Naive thymus-derived CD4-positive, alpha-beta T cell (primary cell): ENCODE measurements at places on chromosomes 16 and 17. TPM values are rescaled to one million over a fixed set of nuclear protein-coding genes. Genes with fewer than 3 reads are reported as not detected.

DNA sequence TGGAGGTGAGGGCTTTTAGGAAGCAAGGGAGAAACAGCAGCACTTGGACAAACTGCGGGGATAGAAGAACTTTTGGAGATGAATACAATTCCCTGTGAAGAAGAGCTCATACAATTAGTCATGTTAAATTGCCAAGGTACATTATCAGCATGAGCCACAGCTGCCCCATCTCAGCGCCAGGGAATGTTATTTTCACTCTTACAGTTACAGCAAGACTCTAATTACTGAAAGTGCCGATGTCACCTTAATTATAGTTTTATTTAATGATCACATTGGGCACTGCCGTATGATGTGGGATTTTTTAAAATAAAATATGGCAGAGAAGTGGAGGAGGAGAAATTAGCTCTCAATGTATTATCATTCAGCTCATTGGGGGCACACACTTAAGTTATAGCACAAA lies 144.8 kb upstream of the MON1B start:
- no peak for DNase-seq
- H3K27me3 ChIP-seq, result no peaks in the 10 kb centered on the region
- H3K4me1 ChIP-seq, result no peaks in the 10 kb centered on the region
- H3K36me3 ChIP-seq, result no peaks in the 10 kb centered on the region

GRCh38 chr17:49730078-49730784 lies 22.5 kb upstream of the SLC35B1 start:
- peak overlapping the region; percentile 23 for H3K27ac ChIP-seq
- peaks cover 27% of the 10 kb centered on the region for H3K4me1 ChIP-seq
- peaks cover 13% of the 10 kb centered on the region for H3K36me3 ChIP-seq
- no peak overlapping the region for H3K4me3 ChIP-seq
- no peaks in the 10 kb centered on the region for H3K27me3 ChIP-seq
- no peak for DNase-seq

- no peak for DNase-seq
- no peaks in the 10 kb centered on the region for H3K36me3 ChIP-seq
- H3K4me1 ChIP-seq, result no peaks in the 10 kb centered on the region
- H3K27ac ChIP-seq, result no peak overlapping the region
- no peak overlapping the region for H3K4me3 ChIP-seq
Observed at GRCh38 chr17:17712268-17712924, 31.1 kb downstream of the RAI1 start.

DNA sequence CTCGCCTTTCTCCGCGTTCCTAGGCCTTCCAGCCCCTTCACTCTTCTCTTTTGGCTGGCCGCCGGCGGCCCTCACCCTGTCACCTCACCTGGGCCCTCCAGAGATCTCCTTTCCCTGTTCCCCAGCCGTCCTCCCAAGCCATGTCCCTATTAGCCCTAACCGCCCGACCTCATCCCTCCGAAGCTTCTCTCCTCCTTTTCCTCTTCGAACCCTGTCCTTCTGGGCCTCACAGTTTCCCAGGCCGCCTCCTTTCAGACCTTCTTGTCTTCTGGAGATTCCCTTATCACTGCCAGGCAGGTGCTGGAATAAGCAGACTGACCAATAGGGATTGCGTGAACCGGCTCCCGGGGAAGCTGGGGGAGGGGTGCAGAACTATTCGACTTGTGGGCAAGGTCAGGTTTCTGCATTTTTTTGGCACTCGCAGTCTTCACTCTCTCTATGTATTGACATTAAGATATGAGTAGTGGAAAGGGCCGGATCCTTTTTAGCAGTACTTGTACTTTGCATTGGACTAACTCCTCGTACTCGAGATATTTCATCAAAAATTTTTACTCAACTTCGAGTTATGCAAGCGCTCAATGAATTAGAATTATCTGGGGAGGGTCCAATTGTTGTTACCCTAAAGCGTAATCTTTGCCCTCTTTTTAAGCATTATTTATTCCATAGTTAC lies 690 bp downstream of the RHOT1 start:
- no peak for DNase-seq
- no peaks in the 10 kb centered on the region for H3K36me3 ChIP-seq
- peaks cover 5% of the 10 kb centered on the region for H3K4me1 ChIP-seq
- no peaks in the 10 kb centered on the region for H3K27me3 ChIP-seq
- peak overlapping the region; percentile 85 for H3K27ac ChIP-seq

Gene HOXB6
- total RNA-seq, result 0.31 and 0.34 TPM in 2 replicates

Gene KRT39
- not detected for total RNA-seq

Gene PNMT
- total RNA-seq, result 0.89 TPM

Gene LGALS9B
- total RNA-seq, result not detected
